ENCODE measurements at places on chromosomes 1 and 21.

DNA sequence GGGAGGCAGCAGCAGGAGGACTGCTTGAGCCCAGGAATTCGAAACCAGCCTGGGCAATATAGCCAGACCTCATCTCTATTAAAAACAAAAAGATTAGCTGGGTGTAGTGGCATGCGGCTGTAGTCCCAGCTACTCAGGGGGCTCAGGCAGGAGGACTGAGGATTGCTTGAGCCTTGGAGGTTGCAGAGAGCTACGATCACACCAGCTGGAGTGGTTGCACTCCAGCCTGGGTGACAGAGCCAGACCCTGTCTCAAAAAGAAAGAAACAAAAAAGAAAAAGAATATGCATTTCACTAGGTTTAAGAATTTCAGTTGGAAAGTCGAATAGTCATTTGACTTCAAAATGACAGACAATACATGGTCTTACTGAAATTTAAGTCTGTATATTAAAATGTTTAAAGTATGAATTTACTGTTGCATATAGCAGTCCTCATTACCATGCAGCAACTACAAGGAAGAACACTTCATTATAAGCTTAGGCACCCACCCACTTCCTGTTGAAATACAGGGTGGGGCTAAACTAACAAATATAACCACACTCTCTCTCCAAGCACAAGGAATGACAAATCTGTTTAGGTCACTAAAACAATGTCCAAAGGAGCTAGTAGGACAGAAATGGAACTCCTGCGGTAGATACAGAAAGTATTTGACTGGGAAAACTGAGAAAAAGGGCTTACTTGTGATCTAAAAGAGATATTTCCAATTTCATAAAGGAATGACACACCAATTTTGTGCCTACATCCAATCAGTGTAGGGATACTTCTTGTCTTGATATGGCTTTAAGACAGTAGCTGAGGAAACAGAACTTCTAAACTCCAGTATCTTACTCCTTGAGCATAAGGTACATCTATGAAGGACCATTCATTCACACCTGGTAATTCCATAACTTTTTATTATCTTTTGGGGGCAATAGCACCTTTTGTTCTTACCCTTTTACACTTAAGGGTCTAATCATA is 44.1 kb downstream of the GPR3 start:
- no peak for DNase-seq

DNA sequence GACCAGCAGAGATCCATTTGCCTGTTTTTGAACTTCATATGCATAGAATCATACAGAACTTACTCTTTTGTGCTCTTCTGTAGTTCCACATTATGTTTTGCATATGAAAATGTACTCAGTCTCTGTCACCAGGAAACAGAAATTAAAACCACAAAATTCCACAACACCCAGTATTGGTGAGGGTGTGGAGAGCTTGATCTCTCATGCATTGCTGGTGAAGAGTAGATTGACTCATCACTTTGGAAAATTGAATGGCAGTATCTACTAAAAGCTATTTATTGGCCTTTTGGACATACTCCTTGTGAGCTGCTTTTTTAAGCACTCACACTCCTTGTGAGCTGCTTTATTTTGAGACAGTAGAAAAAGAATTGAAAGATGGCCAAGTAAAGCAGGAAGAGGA is 43.3 kb downstream of the VTCN1 start:
- no peak for DNase-seq

- no peak for DNase-seq
Observed at GRCh38 chr21:36282568-36283230, 37.3 kb upstream of the MORC3 start.

DNA sequence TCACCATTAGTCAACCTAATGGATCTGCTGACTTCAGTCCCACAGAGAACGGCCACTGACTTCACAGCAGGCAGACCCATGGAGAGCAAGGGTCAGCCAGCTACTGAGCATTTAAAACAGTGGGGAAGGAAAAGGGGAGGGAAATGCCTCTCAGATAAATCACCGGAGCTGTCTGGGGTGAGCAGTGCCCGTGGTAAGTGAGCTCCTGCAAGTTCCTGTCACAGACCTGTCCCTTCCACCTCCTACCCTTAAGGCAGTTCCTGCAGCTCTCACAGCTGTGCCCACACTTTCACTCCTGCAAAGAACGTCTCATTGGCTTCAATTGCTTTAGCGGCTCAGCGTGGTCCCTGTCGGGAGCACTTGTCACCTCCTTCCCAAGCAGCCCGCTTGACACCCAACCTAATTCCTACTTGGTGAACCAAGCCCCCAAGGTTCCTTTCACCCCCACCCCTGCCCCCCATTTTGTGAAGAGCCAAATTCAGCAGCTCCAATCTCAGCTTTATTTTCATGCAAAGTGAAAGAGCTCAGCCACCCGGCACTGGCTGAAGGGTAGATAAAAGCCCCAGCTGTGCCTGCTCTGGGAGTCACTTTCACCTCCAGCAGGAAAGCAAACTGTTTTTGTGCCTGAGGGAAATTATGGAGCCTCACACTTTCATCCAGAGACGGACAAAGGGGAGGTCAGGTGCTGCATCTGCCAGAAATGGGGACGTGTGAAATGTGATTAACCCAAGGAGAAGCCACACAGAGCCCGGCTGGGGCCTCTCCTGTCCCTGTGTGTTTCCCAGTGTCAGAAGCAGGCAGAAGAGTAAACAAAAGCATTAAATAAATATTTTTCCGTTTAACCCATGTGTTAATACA is 306.2 kb downstream of the TTLL7 start:
- DNase-seq, result no peak

GRCh38 chr1:243543501-243543900 is 287.7 kb downstream of the SDCCAG8 start:
- no peak for DNase-seq

Measured in D721Med (cell line).